ENCODE measurements at places on chromosomes 4 and X. TPM values are rescaled to one million over a fixed set of nuclear protein-coding genes. Genes with fewer than 3 reads are reported as not detected.

Gene PRR27
- not detected for total RNA-seq

Gene TSPYL2
- 27.9 TPM for total RNA-seq

Gene GAB3
- total RNA-seq, result 17.4 TPM

Gene IL21
- total RNA-seq, result not detected

Gene PDGFRA
- 69.5 TPM for total RNA-seq

Gene IGSF1
- total RNA-seq, result 0.09 TPM

Gene IDH3G
- total RNA-seq, result 50.1 TPM

Gene GLUD2
- total RNA-seq, result 1.4 TPM

Gene F11
- 20.5 TPM for total RNA-seq

Gene HDX
- 3.2 TPM for total RNA-seq

Gene IL2
- total RNA-seq, result not detected

- no peak overlapping the region for H3K4me3 ChIP-seq
- H3K27ac ChIP-seq, result no peak overlapping the region
- no peak for DNase-seq
- no peaks in the 10 kb centered on the region for H3K27me3 ChIP-seq
Measured at GRCh38 chrX:139647597-139647996, 60.4 kb downstream of the MCF2 start.

DNA sequence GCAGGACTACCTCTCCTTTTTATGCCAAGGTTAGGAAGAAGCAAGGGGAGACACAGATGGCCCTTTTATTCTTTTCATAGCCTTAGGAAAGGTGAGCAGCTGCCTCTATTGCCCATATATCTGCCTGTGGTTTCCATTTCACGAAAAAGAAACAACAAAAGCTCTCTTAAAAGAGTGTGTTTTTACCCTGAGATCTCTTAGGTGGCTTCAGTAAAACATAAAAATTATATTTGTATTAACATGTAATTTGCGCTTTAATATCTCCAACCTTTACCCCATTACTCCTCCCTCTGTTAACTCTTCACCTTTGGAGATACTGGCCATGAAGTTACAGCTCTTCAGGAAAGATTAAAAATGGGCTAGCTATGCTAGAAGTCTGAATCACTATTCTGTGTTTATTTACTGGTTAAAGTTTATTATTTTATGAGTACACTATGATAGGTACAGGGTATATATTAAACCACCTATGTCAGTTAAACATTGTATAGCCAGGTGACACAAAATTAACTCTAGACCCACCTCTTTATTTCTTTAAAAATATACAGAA, 15.0 kb upstream of the SULT1B1 start:
- no peaks in the 10 kb centered on the region for H3K36me3 ChIP-seq
- no peak overlapping the region for H3K4me3 ChIP-seq
- DNase-seq, result no peak
- H3K27ac ChIP-seq, result no peak overlapping the region
- no peaks in the 10 kb centered on the region for H3K4me1 ChIP-seq
- no peaks in the 10 kb centered on the region for H3K27me3 ChIP-seq

- no peaks in the 10 kb centered on the region for H3K4me1 ChIP-seq
- DNase-seq, result no peak
- H3K27ac ChIP-seq, result no peak overlapping the region
Measured at GRCh38 chr4:4671774-4672349, 130.0 kb upstream of the STX18 start.

DNA sequence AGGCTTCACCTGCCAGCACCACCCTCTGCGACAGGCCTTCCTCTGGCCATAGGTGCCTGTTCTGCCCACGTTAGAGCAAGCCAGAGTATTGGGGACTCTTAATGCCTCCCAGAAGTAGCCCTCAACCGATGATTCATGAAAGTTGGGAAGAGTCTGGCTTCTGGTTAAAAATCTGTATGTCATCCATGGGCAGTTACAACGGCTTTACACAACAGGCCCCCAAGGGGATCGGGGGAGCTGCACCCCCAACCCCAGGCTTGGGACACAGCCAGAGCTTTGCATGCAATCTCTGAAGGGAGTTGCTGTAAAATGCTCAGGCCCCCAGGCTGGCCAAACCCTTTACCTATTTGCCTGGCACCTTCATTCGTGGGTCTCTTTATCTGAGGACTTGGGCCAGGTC, 5.4 kb upstream of the CYTL1 start:
- no peak overlapping the region for H3K27ac ChIP-seq
- peaks cover 1% of the 10 kb centered on the region for H3K27me3 ChIP-seq
- no peaks in the 10 kb centered on the region for H3K4me1 ChIP-seq
- H3K4me3 ChIP-seq, result no peak overlapping the region
- DNase-seq, result no peak

GRCh38 chrX:130623518-130623917, 221.7 kb downstream of the RBMX2 start:
- H3K27me3 ChIP-seq, result no peaks in the 10 kb centered on the region
- no peaks in the 10 kb centered on the region for H3K4me1 ChIP-seq
- H3K36me3 ChIP-seq, result peaks cover 5% of the 10 kb centered on the region
- H3K27ac ChIP-seq, result no peak overlapping the region
- no peak overlapping the region for H3K4me3 ChIP-seq

DNA sequence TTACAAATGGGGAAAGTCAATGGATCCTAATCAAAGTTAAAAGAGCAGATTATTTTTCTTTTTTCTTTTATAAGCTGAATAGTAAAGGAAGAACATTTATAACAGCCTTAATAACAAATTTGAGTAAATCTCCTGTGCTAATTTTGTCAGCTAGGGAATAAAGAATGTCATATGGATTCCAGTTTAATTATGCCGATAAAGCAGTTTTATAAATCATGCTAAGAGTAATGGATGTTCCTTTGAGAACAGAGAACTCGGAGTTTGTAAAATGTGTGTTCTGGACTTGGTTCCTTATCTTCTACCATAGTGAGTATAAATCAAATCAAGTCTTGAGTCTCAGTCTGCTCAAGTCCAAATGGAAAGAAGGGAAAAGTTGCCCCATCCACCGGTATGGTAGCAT, 180.3 kb upstream of the FTHL17 start:
- H3K27me3 ChIP-seq, result no peaks in the 10 kb centered on the region
- no peak overlapping the region for H3K4me3 ChIP-seq
- H3K27ac ChIP-seq, result no peak overlapping the region
- H3K4me1 ChIP-seq, result no peaks in the 10 kb centered on the region
- no peaks in the 10 kb centered on the region for H3K36me3 ChIP-seq
- DNase-seq, result no peak

- no peaks in the 10 kb centered on the region for H3K36me3 ChIP-seq
- DNase-seq, result no peak
- H3K27me3 ChIP-seq, result no peaks in the 10 kb centered on the region
- H3K4me1 ChIP-seq, result no peaks in the 10 kb centered on the region
- H3K27ac ChIP-seq, result no peak overlapping the region
Measured at GRCh38 chrX:27796640-27797257, 11.0 kb upstream of the MAGEB10 start.

- H3K4me3 ChIP-seq, result no peak overlapping the region
- no peaks in the 10 kb centered on the region for H3K4me1 ChIP-seq
- no peaks in the 10 kb centered on the region for H3K36me3 ChIP-seq
- no peaks in the 10 kb centered on the region for H3K27me3 ChIP-seq
Measured at GRCh38 chr4:108465886-108466500, 154.4 kb upstream of the RPL34 start.

DNA sequence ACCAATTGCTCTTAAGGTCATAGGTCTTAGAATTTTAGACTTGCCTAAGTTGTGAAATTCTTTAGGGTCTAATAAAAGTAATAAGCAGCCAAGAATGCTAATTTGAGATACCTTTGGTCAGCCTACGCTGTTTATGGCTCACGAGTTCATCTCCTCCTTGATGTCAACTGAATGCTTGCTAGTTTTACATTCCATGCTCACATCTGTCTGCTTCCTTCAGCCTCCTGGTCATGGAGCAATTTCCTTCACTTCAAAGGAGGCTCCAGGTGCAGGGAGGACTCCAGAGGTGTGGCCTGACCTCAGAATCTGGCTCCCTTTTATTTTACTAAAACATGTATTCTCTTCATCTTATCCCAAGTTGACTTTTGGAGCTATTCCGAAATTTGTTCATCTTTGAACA, 23.3 kb upstream of the LNX1 start:
- no peaks in the 10 kb centered on the region for H3K4me1 ChIP-seq
- H3K27me3 ChIP-seq, result no peaks in the 10 kb centered on the region
- H3K27ac ChIP-seq, result no peak overlapping the region
- DNase-seq, result no peak

GRCh38 chr4:8171266-8171665, 12.7 kb upstream of the ABLIM2 start:
- H3K4me3 ChIP-seq, result no peak overlapping the region
- no peaks in the 10 kb centered on the region for H3K27me3 ChIP-seq
- DNase-seq, result no peak
- peaks cover 7% of the 10 kb centered on the region for H3K4me1 ChIP-seq
- H3K27ac ChIP-seq, result no peak overlapping the region
- no peaks in the 10 kb centered on the region for H3K36me3 ChIP-seq

- H3K36me3 ChIP-seq, result peaks cover 3% of the 10 kb centered on the region
- no peak overlapping the region for H3K4me3 ChIP-seq
- peaks cover 5% of the 10 kb centered on the region for H3K4me1 ChIP-seq
- no peak for DNase-seq
- H3K27me3 ChIP-seq, result no peaks in the 10 kb centered on the region
Measured at GRCh38 chr4:2291705-2292645, 30.1 kb upstream of the MXD4 start.
